ENCODE measurements at places on chromosomes 1 and 21.

GRCh38 chr21:14356746-14357145 is 26.2 kb downstream of the HSPA13 start:
- DNase-seq: no peak

GRCh38 chr1:7313826-7314225 is 457.3 kb upstream of the VAMP3 start:
- DNase-seq: no peak

GRCh38 chr1:119375366-119375765 is 6.8 kb downstream of the HAO2 start:
- no peak for DNase-seq

DNA sequence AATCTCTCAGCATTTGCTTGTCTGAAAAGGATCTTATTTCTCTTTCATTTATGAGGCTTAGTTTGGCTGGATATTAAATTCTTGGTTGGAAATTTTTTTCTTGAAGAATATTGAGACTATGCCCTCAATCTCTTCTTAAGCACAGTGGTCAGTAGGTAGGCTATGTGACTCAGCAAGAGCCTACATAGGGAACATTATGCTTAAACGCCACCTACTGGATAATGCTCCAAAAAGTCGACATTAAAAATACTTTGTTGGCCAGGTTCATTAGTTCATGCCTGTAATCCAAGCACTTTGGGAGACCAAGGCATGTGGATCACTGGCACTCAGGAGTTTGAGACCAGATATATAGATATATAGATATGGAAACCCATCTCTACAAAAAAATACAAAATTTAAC is 678.0 kb upstream of the USP24 start:
- no peak for DNase-seq

DNA sequence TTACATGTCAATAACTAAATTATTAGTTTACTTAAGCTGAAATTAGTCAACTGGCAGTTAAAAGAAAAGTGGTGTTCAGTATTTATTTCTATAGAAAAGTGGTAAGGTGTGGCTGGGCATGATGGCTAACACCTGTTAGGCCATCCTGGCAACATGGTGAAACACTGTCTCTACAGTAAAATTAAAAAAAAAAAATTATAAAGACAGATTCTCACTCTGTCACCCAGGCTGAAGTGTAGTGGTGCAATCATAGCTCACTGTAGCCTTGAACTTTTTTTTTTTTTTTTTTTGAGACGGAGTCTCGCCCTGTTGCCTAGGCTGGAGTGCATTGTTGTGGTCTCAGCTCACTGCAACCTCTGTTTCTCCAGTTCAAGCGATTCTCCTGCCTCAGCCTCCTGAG is 32.9 kb downstream of the WNT4 start:
- no peak for DNase-seq

DNA sequence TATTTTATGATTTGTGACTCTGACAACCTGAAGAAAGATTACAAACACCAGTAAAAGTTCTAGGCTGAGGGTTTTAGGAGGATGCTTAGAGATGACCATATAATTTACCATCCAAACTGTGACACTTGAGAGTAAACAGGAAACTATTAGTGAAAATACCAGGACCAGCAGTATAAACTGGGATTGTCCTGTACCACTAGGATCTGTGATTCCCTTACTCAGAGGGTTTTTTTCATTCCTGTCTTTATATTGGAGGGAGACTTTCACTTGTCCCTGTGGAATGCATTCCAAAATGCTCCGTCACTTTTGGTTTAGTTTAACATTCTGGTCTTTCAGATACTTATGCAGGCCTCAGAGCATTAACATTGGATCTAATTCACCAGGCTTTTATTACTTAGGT is 482.9 kb downstream of the PTBP2 start:
- DNase-seq: no peak

- DNase-seq: no peak
Measured at GRCh38 chr1:19044975-19045831, 88.7 kb upstream of the IFFO2 start.

- no peak for DNase-seq
Measured at GRCh38 chr1:204408074-204408507, 3.5 kb downstream of the PPP1R15B start.
